Purkinje cell (primary cell): ENCODE measurements at places on chromosomes 4 and X. TPM values are rescaled to one million over a fixed set of nuclear protein-coding genes. Genes with fewer than 3 reads are reported as not detected.

The HAND2 gene
- not detected in 2 replicates for polyA plus RNA-seq

The USP17L18 gene
- polyA plus RNA-seq = not detected in 2 replicates

The NALF2 gene
- polyA plus RNA-seq = 0.60 and 1.5 TPM in 2 replicates

The PLXNB3 gene
- not detected in 2 replicates for polyA plus RNA-seq

The SH3TC1 gene
- polyA plus RNA-seq = not detected in 2 replicates
